ENCODE measurements at places on chromosomes 4 and X.

- no peak for DNase-seq
Measured at GRCh38 chr4:97866821-97867556, 276.3 kb downstream of the STPG2 start.

DNA sequence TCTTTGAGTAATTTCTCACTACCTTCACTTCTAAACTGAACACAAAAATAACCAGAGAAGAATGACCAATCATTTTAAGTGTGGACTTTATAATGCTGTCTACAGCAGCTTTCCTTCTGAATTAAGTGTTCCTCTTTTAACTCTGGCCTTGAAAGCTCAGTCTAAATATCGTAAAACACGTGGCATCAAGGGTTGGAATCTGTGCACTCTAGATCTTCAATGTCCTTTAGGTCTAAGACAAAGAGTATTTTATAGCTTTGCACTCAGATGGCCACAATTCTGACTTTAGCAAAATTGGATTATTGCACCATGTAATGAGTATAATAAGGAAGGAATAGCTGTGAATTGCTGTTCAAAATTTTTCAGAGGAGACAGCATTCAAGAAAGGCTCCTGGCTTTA is 197.1 kb upstream of the UGT8 start:
- no peak for DNase-seq

DNA sequence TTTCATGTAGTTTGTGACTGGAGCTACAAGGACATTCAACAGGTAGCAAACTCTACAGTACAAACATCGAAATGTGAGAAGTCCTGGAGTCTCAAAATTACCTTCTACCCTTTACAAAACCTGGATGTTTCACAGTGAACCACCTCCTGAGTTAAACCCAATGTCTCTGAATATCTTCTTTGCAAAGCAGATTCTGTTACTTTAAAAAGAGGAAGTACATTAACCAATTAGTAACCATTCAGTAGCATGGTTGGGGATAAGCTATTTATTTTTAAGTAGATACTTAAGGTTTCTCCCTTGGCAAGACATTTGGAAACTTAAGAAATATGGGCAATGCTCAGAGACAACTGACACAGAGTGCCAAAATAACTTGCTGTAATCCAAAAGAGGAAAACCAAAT is 371.9 kb upstream of the NWD2 start:
- no peak for DNase-seq

DNA sequence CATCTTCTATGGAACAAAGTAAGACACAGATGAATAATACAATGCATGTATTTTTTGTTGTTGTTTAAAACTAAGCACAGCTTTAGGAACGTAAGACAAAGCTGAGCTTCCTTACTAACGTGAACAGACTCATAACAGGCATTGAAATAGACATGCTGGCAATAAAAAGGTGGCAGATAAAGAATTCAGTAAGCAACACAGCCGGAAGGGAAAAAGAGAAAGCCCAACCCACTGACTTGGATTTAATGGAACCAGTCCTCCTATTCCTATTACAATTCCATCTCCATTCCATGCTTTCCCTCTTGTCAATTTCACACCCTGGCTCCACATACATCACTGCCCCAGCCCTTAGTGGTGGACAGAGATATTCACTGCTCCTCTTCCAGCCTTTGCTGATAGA is 182.1 kb downstream of the NSUN7 start:
- no peak for DNase-seq

GRCh38 chr4:42871671-42872290 is 20.7 kb upstream of the GRXCR1 start:
- DNase-seq = no peak

- DNase-seq = no peak
Measured at GRCh38 chr4:65021149-65021548, 611.9 kb upstream of the TECRL start.

DNA sequence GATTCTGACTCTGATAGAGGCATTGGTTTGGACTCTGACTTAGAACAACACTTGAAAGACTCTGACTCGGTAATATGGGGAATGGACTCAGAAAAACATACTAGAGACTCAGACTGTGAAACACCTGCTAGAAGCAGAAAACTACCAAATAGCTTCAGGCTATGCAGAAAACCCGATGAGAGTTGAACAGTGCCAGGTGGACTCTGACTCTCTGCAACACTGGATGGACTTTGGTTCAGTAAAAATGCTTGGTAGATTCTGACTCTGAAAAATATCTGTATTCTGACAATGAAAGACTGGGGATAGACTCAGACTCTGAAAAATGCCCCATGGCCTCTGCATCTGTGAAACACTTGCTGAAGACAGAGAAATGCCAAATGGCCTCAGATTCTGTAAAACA is 215.1 kb upstream of the HDX start:
- DNase-seq = no peak

GRCh38 chr4:108030332-108030731 is 40.6 kb downstream of the HADH start:
- no peak for DNase-seq

- no peak for DNase-seq
Measured at GRCh38 chrX:150257353-150258175, 105.6 kb upstream of the MAMLD1 start.

- DNase-seq = no peak
Measured at GRCh38 chr4:120653804-120654573, 268.5 kb downstream of the PRDM5 start.

DNA sequence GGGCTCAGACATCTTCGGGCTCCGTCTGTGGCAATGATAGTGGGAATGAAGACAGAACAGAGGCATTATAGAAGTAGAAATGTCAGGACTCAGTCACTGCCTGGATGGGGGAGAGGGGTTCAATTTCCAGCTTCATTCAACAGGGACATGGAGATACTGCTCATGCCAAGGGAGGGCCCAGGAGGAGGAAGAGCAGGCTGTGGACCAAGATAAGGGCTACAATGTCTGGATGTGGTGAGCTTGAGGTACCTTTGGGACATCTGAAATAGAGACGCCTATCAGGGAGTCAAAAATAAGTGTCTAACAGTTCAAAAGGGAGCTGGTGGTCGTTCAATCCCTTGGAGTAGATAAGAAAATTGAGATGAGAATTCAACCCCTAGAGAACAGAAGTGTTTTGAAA is 34.5 kb downstream of the ELF4 start:
- DNase-seq = no peak

- DNase-seq = peak; percentile 0
Measured at GRCh38 chrX:81120258-81120935, 81.3 kb downstream of the HMGN5 start.

DNA sequence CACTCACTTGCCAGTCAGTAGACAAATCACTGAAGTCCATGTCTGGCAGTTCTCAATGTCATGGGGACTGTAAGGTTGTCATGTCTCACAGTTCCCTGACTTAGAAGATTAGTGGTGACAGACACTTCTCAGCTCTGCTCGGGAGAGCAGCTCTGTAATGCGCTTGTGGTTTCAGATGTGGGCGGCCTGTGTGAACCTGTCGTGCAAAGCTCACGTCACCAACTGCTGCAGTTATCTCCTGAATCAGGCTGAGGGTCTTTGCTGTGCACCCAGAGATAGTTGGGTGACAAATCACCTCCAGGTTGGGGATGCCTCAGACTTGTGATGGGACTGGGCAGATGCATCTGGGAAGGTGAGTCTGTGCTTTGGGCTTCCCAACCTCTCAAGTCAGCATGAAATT is at the start of gene IL9R:
IL9R (plus strand) TSS at position 261 of the 400 bp plus-strand sequence; CDS start at position 325, 64 bp downstream.
- no peak for DNase-seq

- DNase-seq = no peak
Measured at GRCh38 chr4:159349332-159349731, 246.5 kb downstream of the RAPGEF2 start.

GRCh38 chrX:119728487-119728886 is 29.9 kb upstream of the SOWAHD start:
- DNase-seq = no peak

- no peak for DNase-seq
Measured at GRCh38 chrX:153582896-153583295, 16.0 kb downstream of the CCNQ start.

GRCh38 chr4:79906303-79906702 is 166.7 kb downstream of the ANTXR2 start:
- DNase-seq = no peak

GRCh38 chr4:187656959-187657358 is 338.6 kb upstream of the ZFP42 start:
- no peak for DNase-seq

Data from T1000 (cell line).